8988T (cell line): ENCODE measurements at places on chromosomes 1 and 21.

DNA sequence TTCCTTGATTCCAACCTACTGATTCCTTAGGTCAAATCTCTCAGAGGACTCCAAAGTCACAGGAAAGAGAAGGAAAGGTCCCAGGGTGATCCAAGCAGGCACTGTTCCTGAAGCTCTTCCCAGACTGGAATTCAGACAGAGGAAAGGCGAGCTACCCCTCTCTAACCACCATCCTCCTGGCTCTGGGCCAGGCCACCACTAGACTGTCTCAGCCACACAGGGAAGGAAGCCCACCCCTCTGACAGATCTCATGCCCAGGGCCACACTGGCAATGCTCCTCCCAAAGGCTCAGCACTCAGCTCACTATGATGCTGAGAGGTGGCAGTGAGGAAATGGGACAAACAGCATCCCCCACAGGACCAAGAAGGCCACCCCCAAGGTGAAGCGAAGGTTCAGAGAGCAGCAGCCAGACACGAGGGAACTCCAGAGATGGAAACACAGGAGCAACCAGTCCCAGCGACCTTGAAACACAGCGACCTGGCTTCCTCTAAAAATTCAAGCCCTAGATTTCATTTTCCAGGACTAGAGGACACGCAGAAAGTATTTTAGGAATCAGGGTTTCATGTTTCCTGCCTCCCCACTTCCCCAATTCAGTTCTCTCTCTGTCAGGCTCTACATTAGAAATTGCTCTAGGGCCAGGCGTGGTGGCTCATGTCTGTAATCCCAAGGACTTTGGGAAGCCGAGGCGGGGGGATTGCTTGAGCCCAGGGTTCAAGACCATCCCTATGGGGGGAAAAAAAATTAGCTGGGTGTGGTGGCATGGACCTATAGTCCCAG is 18.8 kb downstream of the PIK3C2B start:
- no peak for DNase-seq

- no peak for DNase-seq
Measured at GRCh38 chr1:100246738-100247137, 2.9 kb downstream of the DBT start.

DNA sequence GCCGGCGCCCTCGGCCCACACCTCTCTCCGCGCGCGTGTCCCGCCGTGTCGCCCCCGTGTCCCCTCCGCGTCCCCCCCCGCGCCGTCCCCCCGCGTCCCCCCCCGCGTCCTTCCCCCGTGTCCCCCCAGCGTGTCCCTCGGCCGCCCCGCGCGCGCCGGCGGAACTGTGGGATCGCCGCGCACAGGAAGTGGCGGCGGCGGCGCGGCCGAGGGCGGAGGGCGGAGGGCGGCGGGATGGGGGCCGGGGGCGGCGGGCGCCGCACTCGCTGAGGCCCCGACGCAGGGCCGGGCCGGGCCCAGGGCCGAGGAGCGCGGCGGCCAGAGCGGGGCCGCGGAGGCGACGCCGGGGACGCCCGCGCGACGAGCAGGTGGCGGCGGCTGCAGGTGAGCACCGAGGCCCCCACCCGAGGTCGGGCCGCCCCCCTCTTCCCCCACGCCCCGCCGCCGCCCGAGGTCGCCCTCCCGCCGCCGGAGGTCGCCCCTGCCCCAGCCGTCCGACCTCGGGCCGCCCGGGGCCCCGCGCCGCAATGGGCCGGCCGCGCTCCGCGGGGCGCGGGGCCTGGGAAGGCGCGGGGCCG is at the start of gene AGPAT3:
Gene AGPAT3 (plus strand): TSS at position 262 of the 578 bp plus-strand sequence. CDS start 94,459 bp downstream, outside the sequence.
- peak; percentile 30 for DNase-seq

- DNase-seq = no peak
Measured at GRCh38 chr1:86537928-86538695, 8.8 kb upstream of the CLCA4 start.

DNA sequence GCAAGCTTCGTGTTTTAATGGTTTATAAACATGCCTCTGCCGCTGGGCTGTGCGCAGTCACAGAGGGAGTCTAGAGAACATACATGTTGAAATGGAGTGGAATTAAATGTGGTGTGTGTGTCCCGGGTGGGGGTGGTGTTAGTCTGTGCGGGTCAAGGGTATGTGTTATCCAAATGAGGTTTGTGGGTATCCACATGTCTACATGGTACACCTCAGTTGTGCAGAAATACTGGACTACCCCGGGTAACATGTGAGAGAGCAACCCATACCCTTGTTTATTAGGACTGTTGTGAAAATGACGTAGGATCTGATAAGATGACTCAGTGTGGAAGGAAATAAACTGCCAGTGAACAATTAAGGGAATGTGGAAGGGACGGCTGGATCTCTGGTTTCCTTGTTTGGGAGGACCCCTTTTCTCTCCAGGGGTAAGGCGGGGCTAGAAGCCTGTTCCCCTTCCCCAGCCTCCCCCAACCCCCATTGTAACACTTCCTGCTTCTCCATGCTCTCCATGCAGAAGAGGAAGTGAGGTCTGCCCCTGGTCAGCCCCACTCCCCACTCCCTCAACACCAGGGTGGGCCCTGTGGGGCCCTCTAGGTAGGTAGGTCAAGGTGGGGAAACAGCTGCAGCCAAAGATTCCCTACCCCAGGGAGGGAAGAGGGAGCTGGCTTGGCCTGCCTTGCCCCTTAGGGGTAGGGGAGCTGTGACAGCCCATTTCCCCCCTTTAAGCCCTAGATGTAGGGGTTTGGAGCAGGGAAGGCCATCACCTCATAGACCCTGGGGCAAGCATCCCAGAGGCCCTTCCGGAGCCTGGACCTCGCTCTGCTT is 690 bp downstream of the EPS8L3 start:
- no peak for DNase-seq

GRCh38 chr1:44693159-44693558 is 18.6 kb downstream of the ARMH1 start:
- DNase-seq = no peak

GRCh38 chr1:18849261-18849711 is 10.2 kb downstream of the TAS1R2 start:
- no peak for DNase-seq

GRCh38 chr1:3019007-3019515 is 2.2 kb upstream of the ACTRT2 start:
- DNase-seq = no peak

DNA sequence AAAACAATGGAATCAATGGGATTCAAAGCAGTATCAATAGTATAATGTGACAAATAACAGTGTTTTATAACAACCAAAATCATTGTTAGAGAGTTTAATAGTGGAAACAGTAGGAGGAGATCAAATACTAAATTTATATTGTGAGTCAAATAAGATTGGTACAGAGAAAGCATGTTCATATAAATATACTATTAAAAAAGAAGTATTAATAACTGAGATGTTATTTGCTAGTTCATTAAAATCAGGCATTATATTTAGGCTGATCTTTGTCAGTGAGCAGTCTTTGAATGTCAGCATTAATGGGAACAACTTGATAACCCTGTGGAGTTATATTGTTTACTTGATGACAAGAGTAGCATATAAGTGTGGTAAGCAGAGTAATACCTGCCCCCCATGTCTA is 30.6 kb downstream of the PRKAA2 start:
- no peak for DNase-seq

DNA sequence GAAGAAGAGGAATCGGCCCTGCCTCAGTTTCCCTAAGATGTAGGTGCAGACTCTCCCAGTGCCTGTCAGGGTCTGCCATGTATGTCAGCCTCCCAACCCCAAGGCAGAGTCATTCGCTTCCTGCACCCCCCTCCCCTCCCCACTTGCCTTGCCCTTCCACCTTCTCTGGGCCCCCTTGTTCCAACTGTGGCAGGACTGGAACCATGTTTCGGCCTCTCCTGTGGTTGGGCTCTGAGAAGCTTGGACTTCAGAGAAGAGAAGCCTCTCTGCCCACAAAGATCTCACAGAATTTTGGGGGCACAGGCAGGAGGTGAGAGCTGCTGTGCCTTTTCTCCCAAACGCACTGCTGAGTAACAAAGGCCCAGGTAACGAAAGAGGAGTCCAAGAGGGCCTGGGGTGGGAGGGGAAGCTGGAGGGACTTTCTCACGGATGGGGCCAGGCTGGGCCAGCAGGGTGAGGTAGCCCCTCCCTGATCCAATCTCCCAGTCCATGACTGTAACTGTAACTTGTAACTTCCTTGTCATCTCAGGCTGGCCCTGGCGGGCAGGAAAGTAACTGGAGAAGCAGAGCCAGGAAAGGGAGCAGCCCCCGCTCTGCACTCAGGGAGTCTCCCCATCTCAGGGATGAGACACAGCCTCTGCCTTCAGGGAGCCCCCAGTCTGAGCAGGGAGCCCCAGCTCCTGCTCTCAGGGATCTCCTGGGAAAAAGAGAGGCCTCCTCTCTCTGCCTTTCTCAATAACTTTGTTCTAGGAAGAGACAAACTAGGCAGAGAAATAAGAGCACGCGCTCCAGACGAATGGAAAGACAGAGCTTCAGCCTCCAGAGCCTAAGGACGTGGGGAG is 11.3 kb downstream of the CRABP2 start:
- DNase-seq = no peak

DNA sequence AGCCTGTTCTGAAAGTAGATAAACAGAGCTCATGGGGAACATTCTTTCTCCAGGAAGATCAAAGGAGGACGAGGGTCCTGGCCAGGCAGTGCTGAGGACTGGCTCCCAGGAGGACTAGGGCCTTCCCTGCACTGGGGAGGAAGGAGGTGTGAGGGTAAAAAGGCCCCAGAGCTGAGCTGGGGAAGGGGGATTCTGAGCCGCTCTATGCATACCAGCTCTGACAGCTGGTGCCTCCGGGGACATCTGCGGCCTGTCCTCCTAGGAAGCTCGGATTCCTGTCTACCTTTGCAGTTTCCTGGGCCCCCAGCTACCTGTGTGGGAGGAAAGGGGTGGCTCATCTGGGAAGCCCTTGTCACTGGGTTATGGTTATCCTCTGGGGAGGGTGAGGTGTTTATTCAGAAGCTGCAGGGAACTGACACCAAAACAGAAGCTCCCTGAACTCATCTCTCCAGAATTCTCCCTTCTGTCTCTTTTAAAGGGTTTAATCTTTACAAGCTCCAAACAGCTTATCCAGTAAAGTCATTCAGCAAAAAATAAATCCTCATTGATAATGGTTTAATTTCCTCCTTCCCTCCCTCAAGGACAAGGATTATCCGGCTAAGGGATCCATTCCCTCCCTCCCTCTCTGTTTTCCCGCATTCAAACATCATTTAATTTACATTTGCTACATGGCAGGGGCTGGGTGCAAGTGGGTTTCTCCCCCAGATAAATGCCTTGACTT is 31.0 kb downstream of the NENF start:
- no peak for DNase-seq

GRCh38 chr1:68285046-68285445 is 52.7 kb upstream of the WLS start:
- no peak for DNase-seq

DNA sequence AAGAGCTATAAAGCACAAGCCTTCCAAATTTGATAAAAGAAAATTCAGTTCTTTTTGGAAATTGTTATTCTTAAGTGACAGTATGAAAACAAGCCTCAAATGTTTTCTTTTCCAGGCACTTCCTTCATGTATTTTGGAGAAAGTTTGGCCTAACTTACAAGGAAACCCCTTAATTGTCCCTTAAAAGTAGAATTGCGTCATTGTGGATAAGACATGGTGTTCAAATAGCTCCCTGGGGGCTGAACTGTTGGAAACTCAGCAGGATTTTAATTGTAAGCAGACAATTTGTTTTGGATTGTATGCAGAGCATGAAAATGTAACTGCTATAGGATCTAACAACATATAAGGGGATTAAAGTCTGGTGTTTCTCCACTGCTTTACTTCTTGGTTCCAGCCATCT is 35.4 kb upstream of the FGGY start:
- DNase-seq = no peak

GRCh38 chr1:117209094-117209493 is 1.6 kb downstream of the VTCN1 start:
- no peak for DNase-seq

DNA sequence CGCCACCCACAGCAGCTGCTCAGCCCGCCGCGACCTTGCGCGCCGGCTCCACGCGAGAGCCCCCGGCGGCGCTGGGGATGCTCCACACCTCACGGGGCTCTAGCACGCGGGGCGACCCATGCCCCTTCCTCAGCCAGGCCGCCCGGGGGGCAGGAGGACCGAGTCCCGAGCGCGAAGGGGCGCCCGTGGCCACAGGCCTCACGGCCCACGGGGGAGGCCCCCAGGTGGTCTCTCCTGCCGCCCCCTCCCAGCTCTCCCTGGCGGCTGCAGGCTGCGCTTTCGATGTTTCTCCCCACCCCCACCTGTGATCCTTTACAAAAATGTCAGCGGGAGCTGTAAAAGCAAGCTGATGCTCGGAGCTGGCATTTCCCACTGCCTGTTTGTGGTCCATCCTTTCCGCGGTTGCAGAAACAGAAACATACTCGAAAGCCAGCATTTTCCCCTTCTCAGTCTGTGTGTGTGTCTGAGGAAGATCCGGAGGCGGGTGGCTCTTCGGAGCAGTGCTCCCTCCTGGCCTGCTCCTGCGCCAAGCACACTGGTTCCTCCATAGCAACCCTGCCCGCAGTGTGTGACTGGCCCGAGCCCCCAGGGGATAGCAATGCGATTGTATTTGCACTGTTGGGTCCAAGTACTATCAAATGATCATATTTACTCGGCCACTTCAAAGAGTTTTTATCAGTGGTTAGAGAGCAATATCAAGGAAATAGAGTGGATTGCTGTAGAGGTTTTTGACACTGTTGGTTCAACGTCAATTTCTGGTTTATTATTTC is 2.1 kb downstream of the KIF26B start:
- DNase-seq = no peak

GRCh38 chr21:31284797-31285397 is 59.2 kb downstream of the TIAM1 start:
- no peak for DNase-seq

DNA sequence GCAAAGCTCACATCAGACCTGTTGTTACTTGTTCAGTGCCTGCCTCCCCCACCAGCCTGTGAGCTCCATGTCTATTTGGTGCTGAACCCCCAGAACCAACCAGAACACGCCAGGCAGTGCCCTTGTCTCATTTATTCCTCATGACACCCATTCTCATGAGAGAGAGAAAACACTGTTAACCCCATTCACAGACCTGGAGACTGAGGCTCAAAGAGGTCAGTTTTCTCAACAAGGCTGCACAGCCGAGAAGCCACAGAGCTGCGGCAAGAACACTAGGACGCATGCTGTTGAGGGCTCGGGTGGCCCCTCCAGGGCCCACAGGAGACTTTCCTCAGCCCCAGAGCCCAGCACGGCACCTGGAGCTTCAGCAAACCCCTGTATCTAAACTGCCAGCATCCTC is 13.1 kb downstream of the KCNN3 start:
- no peak for DNase-seq

DNA sequence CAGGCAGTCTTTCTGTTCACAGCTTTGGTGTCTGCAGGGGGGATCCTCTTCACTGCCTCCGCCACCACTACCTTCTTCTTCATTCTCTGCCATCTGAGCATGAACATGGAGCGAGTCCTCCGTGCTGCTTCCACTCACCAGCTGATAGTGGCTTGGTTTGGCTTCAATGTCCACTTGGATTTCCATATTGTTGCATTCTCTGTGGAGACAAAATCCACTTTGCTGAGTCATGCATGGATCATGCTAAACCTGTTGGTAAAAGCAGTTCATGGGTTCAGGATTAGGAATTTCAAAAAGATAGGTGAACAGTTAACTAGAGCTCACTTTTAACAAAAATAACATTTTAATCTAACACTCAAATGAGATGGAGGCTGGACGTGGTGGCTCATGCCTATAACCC is 27.5 kb downstream of the RNF19B start:
- no peak for DNase-seq
